CD4-positive, alpha-beta memory T cell (primary cell): ENCODE measurements at places on chromosomes 5 and 9. TPM values are rescaled to one million over a fixed set of nuclear protein-coding genes. Genes with fewer than 3 reads are reported as not detected.
A peak's percentile ranks its signal among the peaks of the same experiment; 100 is the strongest.

- H3K4me1 ChIP-seq = no peaks in the 10 kb centered on the region
- H3K36me3 ChIP-seq = no peaks in the 10 kb centered on the region
- H3K27me3 ChIP-seq = no peaks in the 10 kb centered on the region
- DNase-seq = no peak
Observed at GRCh38 chr9:90256345-90256744, 386.3 kb downstream of the DIRAS2 start.

DNA sequence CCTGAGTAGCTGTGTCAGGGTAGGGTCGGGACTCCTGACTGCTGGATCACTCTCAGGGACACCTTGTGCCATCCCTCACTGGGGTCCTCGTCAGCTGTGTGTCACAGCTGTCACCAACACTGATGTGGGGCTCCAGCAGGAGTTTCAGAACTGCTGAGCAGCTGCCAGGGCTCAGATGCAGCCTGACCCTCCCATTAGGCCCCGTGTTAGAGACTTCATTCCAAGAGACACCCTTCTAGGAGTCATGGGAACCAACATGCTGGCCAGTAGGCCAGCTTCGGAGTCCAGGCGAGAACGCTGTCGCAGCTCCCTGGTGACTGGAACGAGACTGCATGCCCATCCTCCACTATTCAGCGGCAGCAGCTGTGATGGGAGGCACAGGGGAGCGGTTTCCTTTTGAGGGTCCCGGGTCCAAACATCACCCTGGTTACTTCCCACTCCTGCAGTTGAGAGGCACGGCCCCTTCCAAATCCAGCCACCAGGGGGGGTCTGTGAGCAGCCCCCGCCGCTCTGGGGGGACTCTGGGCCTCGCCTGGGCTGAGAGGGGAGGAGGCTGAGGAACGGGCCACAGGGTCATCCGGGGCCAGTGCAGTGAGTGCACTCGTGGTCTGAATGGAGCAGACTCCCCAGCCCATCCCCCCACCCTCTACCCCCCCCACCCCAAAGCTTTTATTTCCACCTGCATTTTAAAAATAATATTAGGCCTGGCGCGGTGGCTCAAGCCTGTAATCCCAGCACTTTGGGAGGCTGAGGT is 12.6 kb upstream of the TCF7 start:
- H3K27me3 ChIP-seq = no peaks in the 10 kb centered on the region
- H3K4me1 ChIP-seq = peaks cover 95% of the 10 kb centered on the region
- peak; percentile 74 for DNase-seq
- H3K36me3 ChIP-seq = no peaks in the 10 kb centered on the region

SOX30 gene
- total RNA-seq = 0.14 TPM

DNA sequence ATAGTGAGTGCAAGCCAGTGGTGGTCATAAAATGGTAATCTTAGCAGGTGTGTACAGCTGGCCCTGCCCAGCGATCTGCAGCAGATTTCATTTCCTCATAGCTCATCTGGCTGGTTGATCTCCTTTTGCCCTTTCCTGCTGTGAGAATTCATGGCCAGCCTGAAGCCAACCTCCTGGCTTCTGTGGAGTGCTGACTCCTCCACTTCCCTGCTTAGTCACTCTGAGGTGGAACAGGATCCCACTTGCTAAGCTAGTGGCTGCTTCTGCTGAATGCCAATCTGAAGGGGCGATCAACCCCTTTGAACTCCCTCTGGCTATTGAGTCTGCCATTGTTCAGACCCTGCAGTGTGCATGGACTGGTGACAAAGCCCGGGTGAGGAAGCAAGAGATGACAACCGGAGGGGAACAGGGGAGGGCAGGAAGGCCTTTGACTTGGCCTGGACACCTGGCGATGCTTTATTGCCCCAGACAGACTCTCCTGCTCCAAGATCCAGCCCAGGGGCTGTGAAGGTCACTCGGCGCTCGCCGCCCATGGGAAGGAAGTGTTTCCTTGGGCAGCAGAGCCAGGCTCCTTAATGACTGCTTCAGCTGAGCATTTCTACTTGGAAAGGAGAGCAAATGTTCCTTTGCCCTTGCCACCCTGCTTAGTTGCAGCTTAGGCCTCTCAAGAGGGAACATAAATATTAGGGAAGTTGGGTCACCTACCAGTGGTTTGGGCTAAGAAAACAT is 341.1 kb downstream of the ZSWIM6 start:
- no peaks in the 10 kb centered on the region for H3K36me3 ChIP-seq
- no peaks in the 10 kb centered on the region for H3K4me1 ChIP-seq
- no peak overlapping the region for H3K27ac ChIP-seq
- H3K27me3 ChIP-seq = no peaks in the 10 kb centered on the region
- no peak overlapping the region for H3K4me3 ChIP-seq

- no peaks in the 10 kb centered on the region for H3K36me3 ChIP-seq
- DNase-seq = no peak
- no peaks in the 10 kb centered on the region for H3K4me1 ChIP-seq
- H3K27ac ChIP-seq = no peak overlapping the region
Observed at GRCh38 chr5:52822437-52822836, 34.7 kb downstream of the ITGA1 start.

DNA sequence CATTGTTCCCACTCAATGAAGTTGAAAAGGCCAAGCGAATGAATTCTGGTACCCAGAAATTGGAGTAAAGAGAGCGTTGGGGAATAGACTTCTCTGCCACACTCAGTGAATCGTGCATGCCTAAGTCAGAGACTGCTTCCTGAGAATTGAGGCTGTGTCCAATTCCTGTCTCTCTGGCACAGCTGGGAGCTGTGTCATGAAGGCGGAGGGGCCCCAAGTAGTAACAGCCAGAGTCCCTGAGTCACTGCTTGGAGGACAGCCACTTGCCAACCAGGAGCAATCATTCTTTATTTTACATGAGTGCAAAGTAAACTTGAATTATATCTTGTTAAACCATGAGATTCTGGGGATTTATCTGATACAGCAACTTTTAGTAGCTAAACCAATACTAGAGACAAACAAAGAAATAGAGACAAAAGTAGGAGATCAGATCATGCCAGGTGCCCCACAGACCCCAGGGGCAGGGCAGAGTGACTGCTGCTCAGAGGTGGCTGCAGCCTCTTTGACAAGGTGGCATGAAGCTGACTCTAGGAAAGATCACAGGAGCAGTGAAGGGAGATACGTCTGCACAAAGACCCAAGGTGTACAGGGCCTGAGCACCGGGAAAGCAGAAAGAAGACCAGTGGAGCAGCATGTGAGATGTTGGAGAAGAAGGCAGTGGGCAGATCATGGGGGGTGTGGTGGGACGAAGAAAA is 246.0 kb downstream of the GADD45G start:
- H3K27me3 ChIP-seq = no peaks in the 10 kb centered on the region
- no peak for DNase-seq
- no peaks in the 10 kb centered on the region for H3K36me3 ChIP-seq
- H3K27ac ChIP-seq = no peak overlapping the region
- no peak overlapping the region for H3K4me3 ChIP-seq
- H3K4me1 ChIP-seq = no peaks in the 10 kb centered on the region

DNA sequence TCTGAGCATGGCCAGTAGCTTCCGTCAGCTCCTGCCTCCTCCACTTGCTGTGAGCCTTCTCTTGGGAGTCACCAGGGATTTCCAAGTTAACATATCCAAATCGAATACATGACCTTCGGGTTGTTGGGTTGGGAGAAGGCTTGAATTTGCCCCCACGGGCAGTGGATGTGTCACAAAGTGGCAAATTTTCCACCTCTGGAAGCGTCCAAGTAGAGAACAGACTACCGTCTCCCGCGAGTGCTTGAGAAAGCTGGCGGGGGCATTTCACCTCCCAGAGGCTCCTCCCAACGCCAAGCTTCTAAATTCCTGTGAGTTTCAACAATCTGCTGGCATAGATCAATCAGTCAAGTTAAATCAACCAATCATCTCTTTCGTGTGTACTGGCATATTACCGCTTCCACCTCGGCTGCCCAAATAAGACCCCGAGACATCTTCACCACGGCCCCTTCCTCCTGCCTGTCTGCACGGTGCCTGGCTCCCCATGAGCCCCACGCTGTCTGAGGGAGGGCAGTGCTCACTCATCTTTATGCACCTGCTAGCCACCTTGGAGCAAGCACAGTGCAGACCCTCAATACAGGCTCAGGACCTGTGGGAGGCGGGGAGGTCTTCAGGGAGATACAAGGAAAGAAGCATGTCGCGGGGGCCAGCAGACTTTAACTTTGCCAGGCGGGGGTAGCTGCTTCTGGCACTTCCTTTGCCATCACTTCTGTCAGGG is 79.1 kb downstream of the MRPL36 start:
- H3K36me3 ChIP-seq = no peaks in the 10 kb centered on the region
- H3K4me1 ChIP-seq = no peaks in the 10 kb centered on the region
- H3K27me3 ChIP-seq = no peaks in the 10 kb centered on the region
- no peak overlapping the region for H3K4me3 ChIP-seq

DNA sequence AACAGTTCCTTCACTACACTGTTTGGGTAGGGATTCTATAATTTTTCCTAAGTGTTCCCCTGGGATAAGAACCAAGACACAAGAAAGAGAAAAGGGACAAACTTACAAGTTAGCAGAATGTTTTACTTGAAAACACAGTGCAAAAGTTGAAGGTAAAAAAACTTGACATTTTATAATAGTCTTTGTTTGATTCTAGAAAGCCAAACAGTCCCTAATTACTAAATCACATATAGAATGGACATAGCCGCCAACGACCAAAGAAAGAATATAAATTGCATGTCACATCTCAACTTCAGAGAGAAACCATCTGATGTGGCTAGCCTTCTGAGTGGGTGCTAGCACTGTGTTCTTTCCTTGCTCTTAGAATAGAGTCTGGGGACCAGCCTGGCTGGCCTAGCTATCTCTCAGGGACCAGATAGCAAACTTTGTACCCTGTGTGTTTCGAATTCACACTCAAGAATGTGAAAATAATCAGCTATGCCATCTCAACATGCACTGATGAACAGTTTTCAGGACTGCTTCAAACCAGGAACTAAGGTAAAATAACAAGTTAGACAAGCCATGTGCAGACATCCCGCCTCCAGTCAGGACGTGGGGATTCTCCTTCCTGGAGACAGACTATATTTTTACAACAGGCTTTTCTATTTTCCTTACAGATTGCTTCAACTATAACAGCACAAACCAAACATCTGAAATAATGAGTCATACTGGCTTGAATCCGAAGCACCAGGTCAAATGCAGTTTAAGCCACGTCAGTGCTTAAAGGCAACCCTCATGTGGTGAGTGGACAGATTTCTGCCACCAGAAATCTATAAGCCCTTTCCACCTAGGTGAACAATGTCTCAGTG is 53.7 kb downstream of the LHFPL2 start:
- no peak for DNase-seq
- H3K36me3 ChIP-seq = no peaks in the 10 kb centered on the region
- no peak overlapping the region for H3K27ac ChIP-seq
- H3K4me3 ChIP-seq = no peak overlapping the region

BARHL1 gene
- total RNA-seq = not detected

DNA sequence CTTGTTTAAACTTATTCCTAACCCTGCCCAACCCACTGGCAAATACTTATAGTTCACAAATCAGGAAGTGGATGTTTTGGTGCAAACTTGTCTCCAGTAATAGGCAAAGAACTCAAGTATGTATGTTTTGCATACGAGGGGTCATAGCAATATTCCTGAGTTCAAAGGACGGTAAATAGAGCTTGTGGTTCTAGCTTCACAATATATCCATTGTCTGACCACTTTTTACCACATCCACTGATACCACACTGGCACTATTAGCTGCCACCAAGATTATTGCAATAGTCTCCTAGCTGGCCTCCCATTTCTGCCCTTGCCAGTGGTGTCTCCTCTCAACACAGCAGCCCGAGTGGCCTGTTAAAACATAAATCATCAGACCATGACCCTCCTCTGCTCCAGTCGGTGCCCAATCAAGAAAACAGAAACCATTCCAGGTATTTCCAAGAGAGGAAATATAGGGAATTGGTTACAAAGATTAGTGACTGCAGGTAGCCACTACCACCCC is 17.0 kb downstream of the GRXCR2 start:
- H3K27me3 ChIP-seq = no peaks in the 10 kb centered on the region
- no peak overlapping the region for H3K27ac ChIP-seq
- H3K4me1 ChIP-seq = peaks cover 6% of the 10 kb centered on the region
- no peak overlapping the region for H3K4me3 ChIP-seq
- DNase-seq = no peak

DDX4 gene
- total RNA-seq = not detected

- no peaks in the 10 kb centered on the region for H3K4me1 ChIP-seq
- H3K36me3 ChIP-seq = no peaks in the 10 kb centered on the region
- no peak for DNase-seq
- H3K27ac ChIP-seq = no peak overlapping the region
- no peak overlapping the region for H3K4me3 ChIP-seq
- H3K27me3 ChIP-seq = no peaks in the 10 kb centered on the region
Observed at GRCh38 chr9:92010705-92011536, 60.9 kb upstream of the ROR2 start.

- H3K27ac ChIP-seq = peak within 1 kb of the TSS; percentile 16
- H3K4me3 ChIP-seq = peak within 1 kb of the TSS; percentile 49
- peaks cover 22% of the 10 kb centered on the region for H3K4me1 ChIP-seq
- no peaks in the 10 kb centered on the region for H3K27me3 ChIP-seq
- no peaks in the 10 kb centered on the region for H3K36me3 ChIP-seq
Observed at GRCh38 chr9:125143377-125144090, at the start of gene SCAI. Gene SCAI, minus strand, starts transcription at chr9:125143528. Its CDS starts 91 bp downstream, at chr9:125143437.

- H3K36me3 ChIP-seq = no peaks in the 10 kb centered on the region
- H3K27me3 ChIP-seq = no peaks in the 10 kb centered on the region
- H3K27ac ChIP-seq = no peak overlapping the region
- DNase-seq = no peak
Observed at GRCh38 chr9:99660191-99660636, 161.5 kb upstream of the NR4A3 start.

DNA sequence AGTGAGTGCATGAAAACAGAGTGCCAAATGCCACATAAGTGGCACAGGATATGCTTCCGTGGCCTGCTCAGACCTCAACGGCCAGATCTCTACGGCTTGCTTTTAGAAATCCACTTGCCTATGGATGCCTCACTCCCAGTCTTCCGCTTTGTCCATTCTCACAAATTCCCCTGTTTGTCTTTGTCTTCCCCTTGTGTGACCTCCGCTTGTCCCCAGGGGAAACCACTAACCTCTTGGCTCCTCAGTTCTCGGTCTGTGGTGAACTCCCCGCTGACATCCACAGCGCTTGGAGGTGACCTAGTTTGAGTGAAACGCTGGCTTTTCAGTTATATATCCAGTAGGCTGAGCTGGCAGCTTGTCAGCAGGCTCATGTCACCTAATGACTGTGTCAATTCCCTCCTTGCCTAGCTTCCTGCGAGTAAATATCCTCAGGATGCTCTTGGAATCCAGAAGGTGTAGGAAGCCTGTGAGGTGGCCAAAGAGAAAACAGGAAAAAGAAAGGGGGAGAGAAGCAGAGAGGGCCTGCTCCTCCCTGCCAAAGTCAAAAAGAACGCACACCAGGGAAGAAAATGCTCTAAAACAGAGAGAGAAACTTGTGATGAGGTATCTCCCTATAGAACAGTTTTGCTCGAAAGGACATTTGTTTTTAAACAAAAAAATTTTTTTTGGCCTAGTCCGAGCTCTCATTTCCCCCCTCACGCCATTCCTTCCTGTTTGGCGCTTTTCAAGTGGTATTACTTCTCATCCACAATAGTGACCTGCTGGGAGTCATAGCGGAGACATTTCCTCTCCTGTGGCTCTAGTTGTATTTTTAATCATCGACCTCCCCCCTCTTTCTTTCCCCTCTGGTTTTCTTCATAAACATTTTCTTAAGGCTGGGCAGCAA is 101.6 kb upstream of the SPRY4 start:
- peaks cover 70% of the 10 kb centered on the region for H3K4me1 ChIP-seq
- H3K27ac ChIP-seq = peak overlapping the region; percentile 49
- DNase-seq = peak; percentile 66
- no peaks in the 10 kb centered on the region for H3K27me3 ChIP-seq

- H3K4me1 ChIP-seq = no peaks in the 10 kb centered on the region
- no peak for DNase-seq
- no peaks in the 10 kb centered on the region for H3K36me3 ChIP-seq
- no peak overlapping the region for H3K27ac ChIP-seq
Observed at GRCh38 chr5:30040488-30041118, 1152.9 kb upstream of the CDH6 start.

TLX3 gene
- total RNA-seq = not detected

GRCh38 chr9:4280605-4281004 is 19.3 kb downstream of the GLIS3 start:
- H3K36me3 ChIP-seq = no peaks in the 10 kb centered on the region
- no peaks in the 10 kb centered on the region for H3K27me3 ChIP-seq
- no peaks in the 10 kb centered on the region for H3K4me1 ChIP-seq
- H3K4me3 ChIP-seq = no peak overlapping the region
- no peak overlapping the region for H3K27ac ChIP-seq
